ENCODE measurements at places on chromosomes 12 and 14.

DNA sequence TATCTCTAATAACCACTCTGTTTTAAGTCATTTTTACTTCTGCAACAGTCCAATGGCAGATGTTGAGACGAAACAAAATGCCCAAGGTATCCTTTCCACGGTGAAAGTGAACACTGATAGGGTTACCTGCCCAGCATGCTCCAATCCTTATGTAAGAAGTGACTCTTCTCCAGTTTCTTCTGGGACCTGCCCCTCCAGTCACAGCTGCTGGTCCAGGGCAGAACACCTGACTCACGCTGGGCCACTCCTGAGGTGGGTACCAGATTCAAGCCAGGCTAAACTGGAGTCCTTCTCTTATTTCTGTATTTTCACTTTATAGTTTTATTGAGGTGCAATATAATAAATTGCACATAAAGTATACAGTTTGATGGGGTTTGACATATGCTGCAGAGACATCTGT, 16.7 kb downstream of the NT5DC3 start:
- DNase-seq = no peak

GRCh38 chr12:79688376-79689060, 2.2 kb downstream of the PAWR start:
- peak; percentile 28 for DNase-seq

- no peak for DNase-seq
Measured at GRCh38 chr12:48771588-48772112, 17.2 kb downstream of the ADCY6 start.

- DNase-seq = no peak
Measured at GRCh38 chr12:69663726-69664125, 35.4 kb downstream of the BEST3 start.

Measured in GM10248 (cell line).